AG09309 (cell line): ENCODE measurements at places on chromosomes 7 and 10.

DNA sequence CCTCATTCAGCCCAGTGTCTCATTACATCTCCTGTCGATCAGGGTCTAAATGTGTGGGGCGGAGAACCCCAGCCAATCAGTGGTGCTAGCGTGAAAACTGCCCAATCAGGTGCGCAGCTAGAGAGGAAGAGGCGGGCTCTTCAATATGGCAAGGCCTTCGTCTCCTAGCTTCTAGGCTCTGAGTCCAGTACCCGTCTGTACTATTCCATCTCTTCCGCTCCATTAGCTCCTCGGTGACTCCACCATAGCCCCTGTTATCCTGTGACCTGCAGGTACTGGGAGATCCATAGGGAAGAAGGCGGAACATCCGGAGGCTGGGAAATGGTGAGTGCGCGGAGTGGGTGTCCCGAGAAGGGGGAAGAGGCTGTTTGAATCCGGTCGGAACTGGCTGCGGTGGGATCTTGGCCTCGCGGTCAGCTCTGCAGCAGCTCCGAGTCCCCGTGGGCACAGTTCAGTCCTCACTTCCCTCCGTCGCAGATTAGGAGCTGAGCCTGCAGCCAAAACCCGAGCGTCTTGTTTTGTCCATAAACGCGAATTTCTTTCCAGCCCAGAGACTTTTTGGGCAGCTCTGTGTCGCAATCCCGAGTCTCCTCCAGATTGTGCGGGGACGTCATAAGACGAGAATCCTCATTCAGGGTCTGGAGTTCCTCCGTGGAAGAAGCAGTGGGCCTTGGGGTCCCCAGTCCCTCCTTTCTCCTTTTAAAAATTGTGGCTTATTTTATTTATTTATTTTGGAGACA lies at the start of gene ZNF727:
Gene ZNF727 (plus strand): TSS at position 134 of the 740 bp plus-strand sequence. CDS start 188 bp downstream, at position 322.
- no peak for DNase-seq

GRCh38 chr7:50151001-50151400 lies 58.0 kb upstream of the ZPBP start:
- no peak for DNase-seq

DNA sequence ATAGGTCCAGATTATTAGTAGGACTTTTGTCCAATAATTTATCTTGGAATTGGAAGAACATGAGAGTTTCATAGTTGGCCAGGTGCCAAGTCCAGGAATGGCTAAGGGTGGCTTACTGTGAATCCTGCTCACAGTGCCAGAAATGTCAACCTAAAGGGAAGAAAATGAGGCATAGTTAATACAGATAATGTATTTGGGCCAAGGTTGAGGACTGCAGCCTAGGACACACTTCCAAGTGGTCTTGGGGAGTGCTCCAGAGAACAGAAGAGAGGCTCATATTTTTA lies 78.2 kb downstream of the MAPK8 start:
- DNase-seq = no peak

DNA sequence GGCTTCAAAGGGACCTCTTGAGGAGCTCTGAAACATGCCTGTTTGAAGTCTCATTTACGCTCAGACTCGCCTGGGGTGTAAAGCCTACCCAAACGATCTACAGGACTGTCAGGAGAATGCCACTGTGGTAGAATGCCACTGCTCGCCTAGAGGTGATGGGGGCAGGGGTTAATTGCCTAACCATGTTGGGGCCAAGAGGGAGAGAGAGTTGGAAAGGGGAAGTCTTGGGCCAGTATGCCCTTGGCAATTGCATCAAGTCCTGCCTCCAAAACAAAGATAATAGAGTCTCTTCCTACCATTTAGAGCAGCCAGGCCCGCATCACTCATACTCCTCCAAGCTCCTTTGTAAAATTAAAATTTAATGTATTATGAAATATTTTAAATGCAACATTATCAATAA lies 25.2 kb downstream of the CDK1 start:
- DNase-seq = no peak

DNA sequence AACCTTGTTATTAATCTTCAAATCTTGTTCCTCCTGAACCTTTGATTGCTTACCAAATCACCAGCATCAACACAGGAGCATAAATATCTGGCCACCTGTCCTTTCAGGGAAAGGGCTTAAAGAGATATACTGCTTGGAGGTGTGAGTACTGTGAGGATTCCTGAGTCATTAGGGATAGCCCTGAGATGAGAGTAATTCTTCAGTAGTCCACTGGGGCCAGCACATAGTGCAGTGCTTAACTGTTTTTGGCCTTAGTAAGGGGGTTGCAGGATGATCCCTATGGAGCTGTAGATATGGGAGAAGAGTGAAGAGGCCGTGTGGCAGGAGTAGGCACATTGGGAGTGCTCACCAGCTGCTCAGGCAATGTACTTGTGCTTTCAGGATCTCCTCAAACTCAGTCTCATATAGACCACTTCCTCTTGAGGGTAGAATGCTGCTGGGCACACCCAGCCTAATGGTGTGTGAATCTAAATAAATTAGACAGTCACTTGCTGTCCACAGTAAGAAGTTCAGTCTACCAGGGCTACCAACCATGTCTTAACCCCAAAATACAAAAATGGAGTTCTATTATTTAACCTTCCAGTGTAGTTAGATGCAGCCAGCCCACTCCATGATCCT lies 26.5 kb upstream of the GPR141 start:
- DNase-seq = no peak

DNA sequence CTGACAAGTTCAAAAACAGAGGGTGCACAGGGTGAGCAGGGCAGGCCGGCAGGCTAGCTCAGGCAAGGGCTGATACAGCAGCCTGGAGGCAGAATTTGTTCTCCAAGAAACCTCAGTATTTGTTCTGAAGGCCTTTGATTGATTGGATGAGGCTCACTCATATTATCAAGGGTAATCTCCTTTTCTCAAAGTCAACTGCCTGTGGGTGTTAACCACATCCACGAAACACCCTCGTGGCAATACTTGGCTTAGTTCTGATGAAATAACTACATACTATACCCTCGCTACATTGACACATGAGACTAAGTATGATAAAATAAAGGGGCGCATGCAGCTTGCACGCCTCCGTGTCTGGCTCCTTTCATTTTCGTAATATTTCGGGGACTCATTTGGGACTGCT lies 4.4 kb upstream of the PPP2R2D start:
- no peak for DNase-seq

DNA sequence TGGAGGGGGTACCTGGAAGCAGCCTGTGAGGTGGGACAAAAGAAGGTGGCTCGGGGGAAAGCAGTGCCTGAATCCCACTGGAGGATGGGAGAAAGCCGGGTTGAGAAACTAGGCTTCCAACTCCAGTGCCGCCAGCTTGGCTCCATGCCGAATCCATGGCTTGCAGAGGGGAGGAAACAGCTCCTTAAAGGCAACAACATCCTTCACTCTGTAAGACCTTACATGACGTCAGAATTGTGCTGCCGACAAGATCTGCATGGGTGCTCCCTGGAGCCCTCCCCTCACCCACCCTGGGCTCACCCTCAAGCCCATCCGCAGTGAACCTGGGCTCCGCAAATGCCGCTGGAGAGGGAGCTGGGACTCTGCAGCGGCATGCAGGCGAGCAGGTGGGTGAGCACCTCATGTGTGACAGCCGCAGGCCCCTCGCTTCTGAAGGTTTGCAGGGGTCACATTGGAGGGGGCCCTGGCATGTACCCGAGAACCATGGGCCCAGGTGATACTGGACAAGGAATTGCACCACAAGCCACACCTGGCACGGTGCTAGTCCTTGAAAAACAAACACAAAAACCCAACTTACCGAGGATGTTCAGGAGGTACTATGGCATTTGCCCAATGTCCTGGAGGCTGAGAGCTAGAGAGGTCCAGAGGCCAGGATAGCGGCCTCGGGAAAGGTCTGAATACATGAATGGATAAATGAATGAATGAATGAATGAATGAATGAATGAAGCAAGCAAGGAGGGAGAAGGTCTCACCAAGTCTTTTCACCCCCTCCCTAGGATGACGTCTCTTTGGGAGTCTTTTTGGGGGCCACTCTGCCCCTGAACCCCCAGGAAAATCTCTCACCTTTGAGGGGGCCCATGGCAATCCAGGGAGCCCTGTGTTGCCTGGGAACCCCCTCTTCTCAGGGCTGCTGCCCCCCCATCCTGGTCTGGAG lies 238.6 kb upstream of the SHH start:
- no peak for DNase-seq

- DNase-seq = no peak
Observed at GRCh38 chr7:118473271-118473670, 248.8 kb downstream of the ANKRD7 start.

DNA sequence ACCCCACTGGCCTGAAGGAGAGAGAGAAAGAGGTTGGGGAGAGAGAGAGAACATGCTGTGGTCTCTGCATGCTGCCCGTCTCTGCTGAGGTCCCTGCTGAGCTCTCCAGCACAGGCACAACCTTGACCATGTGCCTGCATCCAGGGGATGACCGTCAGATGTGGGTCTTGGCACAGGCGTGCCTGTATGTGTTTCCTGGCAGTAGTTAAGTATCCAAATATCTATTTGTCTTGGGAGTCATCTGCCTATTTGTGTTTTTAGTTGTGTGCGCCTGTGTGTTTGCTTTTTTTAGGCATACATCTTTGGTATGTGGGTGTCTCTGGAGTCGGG lies 1.9 kb upstream of the UNC5B start:
- no peak for DNase-seq

- no peak for DNase-seq
Observed at GRCh38 chr10:111023060-111023459, 53.8 kb upstream of the ADRA2A start.

DNA sequence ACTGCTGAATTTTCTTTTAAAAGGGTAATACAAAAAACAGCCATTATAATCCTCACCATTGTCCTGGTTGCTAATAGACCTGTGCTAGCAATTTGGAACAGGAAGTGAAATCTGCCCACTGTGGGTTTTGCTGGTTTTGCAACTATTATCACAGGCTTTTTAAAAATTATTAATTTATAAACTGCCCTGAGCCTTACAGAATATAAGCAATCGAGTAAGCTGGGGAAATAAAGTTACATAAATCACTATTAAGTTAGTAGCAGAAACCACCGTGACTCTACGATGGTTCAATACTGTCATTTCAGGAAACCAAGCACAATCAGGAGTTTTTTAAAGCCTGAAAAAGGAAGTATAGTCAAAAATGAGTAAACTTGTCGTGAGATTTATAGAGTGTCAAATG lies 62.3 kb downstream of the TMEM26 start:
- no peak for DNase-seq

GRCh38 chr7:151138153-151138851 lies 29.2 kb downstream of the GBX1 start:
- no peak for DNase-seq

DNA sequence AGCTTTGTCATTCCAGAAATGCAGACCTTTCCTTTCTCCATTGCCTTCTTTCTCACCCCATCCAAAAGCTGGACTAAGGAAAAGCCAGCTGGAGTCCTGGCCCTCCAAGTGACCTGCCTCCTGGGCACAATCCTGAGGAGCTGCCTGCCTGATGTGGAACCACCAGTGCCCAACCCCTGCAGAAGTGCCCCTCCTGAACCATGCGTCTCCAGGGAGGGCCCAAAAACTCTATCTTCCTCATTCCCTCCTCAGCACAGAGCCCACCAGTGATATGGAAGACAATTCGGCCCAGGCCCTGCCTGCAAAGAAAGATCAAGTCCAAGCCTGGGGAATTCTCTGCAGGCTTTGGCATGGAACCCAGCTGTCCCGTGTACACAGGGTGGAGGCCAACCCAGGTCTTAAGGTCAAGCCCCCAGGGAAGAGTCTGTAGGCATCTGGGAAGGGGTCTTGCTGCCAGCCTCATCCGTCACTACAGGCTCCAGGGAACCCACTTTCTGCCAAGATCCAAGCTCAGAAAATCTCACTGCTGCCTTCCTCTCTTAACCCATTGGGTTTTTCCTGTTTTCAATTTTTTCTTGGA lies 3.5 kb upstream of the GRID1 start:
- DNase-seq = no peak

- DNase-seq = no peak
Observed at GRCh38 chr7:69882269-69882668, 284.0 kb downstream of the AUTS2 start.

GRCh38 chr10:123392182-123392963 lies 238.2 kb downstream of the BUB3 start:
- DNase-seq = no peak

- no peak for DNase-seq
Observed at GRCh38 chr7:47572939-47573757, 8.8 kb downstream of the TNS3 start.

GRCh38 chr10:71712572-71713134 lies 6.9 kb downstream of the C10orf105 start:
- DNase-seq = no peak

- no peak for DNase-seq
Observed at GRCh38 chr10:76177936-76178335, 746.5 kb downstream of the LRMDA start.

DNA sequence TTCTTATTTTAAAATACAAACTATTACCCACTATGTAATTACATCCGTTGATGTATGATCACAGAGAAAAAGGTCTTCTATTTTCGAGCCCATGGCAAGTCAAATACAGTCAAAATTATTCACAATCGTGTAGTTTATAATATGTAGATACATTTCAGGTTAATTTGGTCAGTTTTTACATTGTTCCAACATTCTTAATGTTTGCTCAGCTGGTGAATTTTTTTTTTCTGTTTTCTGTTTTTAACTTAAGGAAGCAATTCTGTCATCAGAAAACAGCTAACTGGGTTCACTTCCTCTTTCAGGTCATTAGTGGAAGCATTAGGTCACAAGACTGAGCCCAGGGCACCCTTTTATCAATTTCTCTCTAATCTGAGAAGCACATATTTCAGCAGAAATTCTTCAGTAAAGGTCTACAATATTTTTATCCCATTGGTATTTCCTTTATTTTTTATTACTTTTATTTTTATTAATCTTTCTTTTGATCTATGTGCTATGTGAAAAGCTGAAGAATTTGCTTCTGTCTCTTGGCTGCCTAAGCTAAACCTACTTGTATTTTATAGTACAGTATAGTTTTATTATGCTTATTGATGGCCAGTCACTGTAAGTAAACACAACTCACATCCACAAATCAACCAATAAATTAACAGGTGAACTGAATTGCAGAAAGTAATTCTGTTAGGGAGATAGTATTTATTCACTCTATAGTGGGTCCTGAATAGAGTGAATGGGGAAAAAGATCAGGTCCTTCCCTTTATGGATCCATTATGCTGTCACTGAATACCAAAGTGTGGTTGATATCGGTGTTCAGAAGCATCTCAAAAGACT lies 84.6 kb downstream of the ICA1 start:
- DNase-seq = no peak

DNA sequence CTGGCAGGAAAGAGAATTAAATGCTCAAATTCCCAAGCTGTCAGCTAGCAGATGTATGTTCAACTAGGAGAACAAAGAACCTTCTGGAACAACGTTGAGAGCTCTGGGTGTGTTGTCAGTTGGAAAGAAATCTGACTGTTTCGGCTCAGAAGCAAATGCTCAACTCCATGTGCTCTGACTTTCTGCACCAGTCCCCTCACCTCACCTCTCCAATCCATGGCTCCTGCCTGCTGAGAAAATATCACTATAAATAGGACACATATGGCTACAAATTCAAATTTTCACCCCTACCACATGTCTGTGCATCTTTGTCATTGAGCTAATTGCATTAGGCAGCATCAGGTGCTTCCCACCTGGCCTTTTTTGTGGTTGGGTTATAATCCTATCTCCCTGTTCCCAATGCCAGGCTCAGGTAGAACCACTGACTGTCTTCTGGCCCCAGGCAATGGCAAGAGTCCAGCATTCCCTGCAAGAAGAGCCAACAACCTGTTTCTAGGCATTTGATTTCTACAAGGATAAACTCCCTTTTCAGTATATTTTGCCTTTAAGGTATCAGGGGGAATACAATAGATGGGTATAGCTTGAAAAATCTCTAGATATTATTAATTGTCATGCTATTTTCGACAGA lies 142.6 kb upstream of the LSM8 start:
- DNase-seq = no peak

GRCh38 chr7:16051561-16052255 lies 365.2 kb upstream of the MEOX2 start:
- no peak for DNase-seq

- DNase-seq = no peak
Observed at GRCh38 chr10:114943000-114943399, 5.0 kb downstream of the TRUB1 start.
